ENCODE measurements at places on chromosomes 13 and 19. TPM values are rescaled to one million over a fixed set of nuclear protein-coding genes. Genes with fewer than 3 reads are reported as not detected.
A peak's percentile ranks its signal among the peaks of the same experiment; 100 is the strongest.

- no peak for DNase-seq
Measured at GRCh38 chr13:97660594-97661260, 226.8 kb downstream of the RAP2A start.

- peak; percentile 22 for DNase-seq
Measured at GRCh38 chr19:30227661-30228112, 144.5 kb upstream of the ZNF536 start.

GRCh38 chr19:57282011-57282643 lies 1.8 kb downstream of the ZNF460 start:
- no peak for DNase-seq

DNA sequence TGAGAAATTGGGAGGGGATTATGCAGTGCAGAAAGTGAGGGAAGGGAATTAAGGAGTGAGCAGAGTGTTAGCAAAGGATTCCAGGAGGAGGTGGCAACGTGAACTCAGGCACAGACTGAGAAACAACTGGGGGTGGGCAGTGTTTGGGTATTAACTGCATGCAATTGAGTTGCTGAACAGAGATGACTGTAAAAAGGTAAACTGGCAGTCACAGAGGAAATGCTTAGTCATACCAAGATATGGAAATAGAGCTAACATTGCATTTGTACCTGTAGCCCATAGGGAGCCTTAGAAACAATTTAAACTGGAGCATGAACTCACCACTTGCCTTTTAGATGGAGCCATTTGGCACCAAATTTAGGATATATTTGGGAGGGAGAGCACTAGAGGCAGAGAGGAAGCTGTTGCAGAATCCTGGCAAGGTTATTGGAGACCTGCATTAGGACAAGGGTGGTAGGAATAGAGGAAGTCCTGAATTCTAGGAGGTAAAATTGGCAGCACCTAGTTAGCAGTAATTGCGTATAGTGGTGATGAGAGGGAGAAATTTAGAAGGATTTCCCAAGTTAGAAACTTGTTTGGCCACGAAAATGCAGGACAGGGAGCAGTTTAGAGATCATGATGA lies 100.6 kb upstream of the FRY start:
- no peak for DNase-seq

The NAPSA gene
- total RNA-seq, result 1.4 TPM

The ZIM2 gene
- total RNA-seq, result not detected

DNA sequence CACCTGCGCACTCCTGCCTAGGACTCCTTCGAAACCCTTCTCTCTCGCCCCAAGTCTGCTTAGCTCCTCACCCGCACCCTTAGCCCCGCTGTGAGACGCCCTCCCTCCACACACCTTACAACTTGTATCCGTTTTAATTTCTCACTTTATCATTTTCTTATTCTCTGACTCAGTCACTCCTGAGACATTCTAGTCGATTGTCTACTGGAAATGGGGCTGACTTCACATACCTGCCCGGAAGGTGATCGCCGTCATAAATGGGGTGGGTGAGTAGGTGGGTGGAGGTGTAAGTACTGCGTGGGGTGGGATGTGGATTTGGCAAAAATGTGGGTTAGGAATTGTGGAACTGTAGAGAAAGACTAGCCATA lies 714 bp downstream of the NDFIP2 start:
- DNase-seq, result no peak

DNA sequence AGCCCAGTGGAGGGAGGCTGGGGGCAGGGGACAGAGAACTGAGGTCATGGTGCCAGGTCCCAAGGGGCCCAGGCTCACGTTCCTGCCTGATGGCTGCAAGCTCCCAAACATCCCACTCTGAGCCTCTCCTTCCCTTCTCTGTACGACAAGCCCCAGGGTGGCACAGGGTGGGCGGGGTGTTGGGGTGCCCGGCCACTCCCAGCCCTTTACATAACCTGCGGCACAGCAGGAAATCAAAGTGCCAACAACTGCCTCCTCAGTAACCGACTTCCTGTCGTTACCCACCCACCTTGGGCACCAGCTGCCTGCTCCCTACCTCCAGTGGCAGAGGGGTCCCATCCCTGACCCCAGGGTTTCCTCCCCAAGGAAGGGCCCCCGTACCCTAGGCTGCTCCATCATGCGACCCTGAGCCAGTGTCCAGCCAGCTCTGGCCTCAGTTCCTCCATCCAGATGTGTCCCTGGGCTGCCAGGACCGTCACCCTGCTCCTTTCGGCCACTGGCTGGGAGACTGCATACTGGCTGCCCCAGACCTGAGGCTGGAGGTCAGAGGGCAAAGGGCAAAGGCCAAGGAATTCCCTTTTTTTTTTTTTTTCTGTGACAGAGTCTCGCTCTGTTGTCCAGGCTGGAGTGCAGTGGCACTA lies 27.7 kb upstream of the NFIC start:
- DNase-seq, result peak; percentile 37

The LRRC63 gene
- not detected for total RNA-seq

DNA sequence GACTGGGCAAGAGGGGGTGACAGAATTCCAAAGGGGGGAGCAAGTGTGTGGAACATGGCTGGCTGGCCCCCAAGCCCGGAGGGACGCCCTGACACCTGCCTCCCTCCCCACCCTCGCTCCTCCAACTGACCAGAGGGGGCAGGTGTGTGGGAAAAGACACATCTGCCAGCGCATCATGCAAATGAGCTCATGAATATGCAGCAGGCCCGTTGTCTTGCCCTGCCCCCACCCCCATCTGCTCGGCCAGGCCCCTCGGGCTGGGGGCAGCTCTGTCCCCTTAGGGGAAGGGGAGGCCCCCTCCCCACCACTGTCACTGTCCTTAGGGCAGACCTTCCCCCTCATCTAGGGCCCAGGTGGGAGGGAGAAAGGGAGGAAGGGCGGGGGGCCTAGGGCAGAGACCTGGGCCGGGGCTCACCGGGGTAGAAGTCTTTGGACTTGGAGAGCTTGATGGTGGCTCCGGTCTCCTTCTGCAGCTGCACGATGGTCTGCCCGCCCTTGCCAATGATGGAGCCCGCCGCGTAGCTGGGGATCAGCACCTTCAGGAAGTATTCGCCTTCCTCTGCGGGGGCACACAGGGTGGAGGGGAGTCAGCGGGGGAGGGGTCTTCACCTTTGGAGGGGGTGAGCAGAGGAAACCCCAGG lies 12.9 kb downstream of the NOVA2 start:
- no peak for DNase-seq

DNA sequence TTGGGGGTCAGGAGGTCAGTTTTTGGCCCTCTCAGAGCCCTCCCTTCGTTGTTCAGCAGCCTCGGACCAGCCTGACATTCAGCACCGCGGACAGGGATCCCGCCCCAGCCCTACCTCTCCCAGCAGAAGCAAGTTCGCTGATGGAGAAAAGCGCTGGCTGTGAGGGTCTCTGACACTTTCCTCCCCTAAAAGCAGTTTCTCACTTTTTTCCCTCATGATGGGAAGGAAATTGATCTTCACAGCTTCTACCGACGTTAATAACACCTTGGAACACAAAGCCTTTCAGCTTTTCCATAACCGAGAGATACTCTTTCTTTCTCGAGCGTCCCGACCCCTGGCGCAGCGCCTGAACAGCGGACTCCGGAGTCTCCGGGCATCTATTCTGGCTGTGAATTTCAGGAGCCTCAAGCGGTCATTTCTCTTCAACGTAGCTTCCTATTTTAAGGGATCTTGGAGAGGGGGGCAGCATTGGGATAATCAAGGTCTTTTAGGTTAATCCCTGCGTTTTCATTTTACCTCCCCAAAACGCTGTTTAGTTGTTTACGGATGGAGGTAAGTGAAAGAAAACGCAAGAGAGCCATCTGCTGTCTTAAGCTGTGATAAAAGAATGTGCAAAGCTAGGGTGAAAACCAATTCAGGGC lies 467.2 kb downstream of the ITGBL1 start:
- DNase-seq, result no peak

The ZNF135 gene
- 17.9 TPM for total RNA-seq

- DNase-seq, result no peak
Measured at GRCh38 chr13:30971575-30971974, 39.1 kb downstream of the TEX26 start.

- no peak for DNase-seq
Measured at GRCh38 chr13:111955412-111956065, 111.4 kb upstream of the SOX1 start.

GRCh38 chr13:42575938-42576337 lies 2.0 kb downstream of the TNFSF11 start:
- no peak for DNase-seq

Data from uterus (tissue), 4 donors.